Epithelial cell of proximal tubule (primary cell): ENCODE measurements at places on chromosomes 16 and 17. TPM values are rescaled to one million over a fixed set of nuclear protein-coding genes. Genes with fewer than 3 reads are reported as not detected.

- DNase-seq, result no peak
Measured at GRCh38 chr17:80482555-80483308, 6.3 kb upstream of the NPTX1 start.

- DNase-seq, result no peak
Measured at GRCh38 chr16:5020551-5020950, 13.2 kb downstream of the NAGPA start.

DNA sequence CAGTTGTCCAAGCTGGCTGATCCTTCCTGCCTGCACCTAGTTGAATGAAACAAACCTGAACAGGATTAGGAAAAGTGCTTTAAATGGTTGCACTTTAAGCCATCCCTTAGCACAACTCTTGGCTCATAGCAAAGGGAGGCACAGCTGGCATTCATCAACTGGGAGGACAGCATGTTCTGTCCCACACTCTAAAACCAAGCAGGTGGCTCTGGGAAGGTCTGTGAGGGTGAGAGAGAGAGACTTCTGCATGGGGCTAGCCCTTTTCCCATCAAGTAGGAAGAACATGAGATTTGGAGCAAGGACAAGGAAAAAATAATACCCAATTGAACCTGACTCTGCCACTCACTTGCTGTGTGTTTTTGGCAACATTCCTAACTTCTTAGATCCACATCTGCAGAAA, 140.9 kb upstream of the CCL2 start:
- DNase-seq, result no peak

DNA sequence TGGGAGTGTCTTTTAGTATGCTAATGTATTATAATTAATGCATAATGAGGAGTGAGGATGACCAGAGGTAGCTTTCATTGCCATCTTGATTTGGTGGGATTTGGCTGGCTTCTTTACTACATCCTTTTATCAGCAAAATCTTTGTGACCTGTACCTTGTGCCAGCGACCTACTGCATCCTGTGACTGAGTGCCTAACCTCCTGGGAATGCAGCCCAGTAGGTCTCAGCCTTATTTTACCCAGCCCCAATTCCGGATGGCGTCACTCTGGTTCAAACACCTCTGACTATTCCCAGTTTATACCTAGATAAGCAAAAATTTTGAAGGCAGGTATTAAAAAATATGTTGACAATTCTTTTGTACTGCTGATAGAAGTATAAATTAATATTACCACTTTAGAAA, 10.5 kb upstream of the BLMH start:
- DNase-seq, result no peak

GRCh38 chr16:50172195-50172922, 19.3 kb downstream of the TENT4B start:
- no peak for DNase-seq

DNA sequence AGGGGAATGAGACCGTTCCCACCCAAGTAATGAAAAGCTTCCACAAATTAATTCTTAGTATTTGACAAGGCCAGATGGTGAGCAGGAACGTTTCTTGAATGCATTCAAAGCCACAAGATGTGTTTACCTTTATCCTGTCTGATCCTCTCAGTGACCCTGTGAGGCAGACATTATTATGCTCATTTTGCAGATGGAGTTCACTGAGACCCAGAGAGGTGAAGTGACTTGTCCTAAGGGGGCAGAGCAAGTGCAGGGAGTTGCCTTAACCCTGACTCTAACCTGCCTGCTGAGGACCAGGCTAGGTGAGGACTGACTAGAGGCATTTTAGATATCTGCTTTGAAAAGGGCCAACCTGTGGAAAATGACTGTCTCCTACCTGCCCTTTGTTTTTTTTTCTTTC, 156.7 kb downstream of the HAPSTR1 start:
- DNase-seq, result no peak

Gene SLC25A19
- total RNA-seq, result 10.5 and 25.7 TPM in 2 replicates

DNA sequence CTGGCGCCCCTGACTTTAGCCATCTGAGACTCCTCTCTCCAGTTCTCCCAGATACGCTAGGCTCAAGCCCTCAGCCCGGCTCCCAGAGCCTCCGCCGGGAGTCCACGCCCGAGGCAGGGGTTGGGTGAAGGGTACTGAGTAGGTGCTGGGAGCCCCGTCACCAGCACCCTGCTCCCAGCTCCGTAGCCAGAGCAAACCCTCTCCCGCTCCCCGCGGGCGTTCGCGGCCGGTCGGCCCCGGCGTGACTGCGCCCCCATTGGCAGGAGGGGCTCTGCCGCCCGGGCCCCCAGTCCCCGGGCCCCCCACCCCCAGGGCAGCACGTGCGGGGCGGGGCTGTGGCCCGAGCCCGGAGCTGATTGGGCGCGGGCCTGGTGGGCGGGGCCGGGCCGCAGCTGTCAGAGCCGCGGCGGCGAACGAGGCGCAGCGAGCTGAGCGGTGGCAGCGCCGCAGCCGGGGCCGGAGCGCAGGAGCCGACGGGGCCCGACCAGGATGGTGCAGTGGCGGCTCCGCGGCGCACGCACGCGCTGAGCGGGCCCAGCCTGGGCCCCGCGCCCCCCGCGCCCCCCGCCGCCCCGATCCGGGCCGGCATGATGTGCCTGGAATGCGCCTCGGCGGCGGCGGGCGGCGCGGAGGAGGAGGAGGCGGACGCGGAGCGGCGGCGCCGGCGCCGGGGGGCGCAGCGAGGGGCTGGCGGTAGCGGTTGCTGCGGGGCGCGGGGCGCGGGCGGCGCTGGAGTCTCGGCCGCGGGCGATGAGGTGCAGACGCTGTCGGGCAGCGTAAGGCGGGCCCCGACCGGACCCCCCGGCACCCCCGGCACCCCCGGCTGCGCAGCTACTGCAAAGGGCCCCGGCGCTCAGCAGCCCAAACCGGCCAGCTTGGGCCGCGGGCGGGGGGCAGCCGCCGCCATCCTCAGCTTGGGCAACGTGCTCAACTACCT, at the start of gene SPNS2:
Gene SPNS2, plus strand, starts transcription at position 421 of the 937 bp plus-strand sequence. Its CDS starts 167 bp downstream, at position 588.
- DNase-seq, result no peak

GRCh38 chr16:87278191-87279093, 38.8 kb downstream of the C16orf95 start:
- DNase-seq, result no peak

DNA sequence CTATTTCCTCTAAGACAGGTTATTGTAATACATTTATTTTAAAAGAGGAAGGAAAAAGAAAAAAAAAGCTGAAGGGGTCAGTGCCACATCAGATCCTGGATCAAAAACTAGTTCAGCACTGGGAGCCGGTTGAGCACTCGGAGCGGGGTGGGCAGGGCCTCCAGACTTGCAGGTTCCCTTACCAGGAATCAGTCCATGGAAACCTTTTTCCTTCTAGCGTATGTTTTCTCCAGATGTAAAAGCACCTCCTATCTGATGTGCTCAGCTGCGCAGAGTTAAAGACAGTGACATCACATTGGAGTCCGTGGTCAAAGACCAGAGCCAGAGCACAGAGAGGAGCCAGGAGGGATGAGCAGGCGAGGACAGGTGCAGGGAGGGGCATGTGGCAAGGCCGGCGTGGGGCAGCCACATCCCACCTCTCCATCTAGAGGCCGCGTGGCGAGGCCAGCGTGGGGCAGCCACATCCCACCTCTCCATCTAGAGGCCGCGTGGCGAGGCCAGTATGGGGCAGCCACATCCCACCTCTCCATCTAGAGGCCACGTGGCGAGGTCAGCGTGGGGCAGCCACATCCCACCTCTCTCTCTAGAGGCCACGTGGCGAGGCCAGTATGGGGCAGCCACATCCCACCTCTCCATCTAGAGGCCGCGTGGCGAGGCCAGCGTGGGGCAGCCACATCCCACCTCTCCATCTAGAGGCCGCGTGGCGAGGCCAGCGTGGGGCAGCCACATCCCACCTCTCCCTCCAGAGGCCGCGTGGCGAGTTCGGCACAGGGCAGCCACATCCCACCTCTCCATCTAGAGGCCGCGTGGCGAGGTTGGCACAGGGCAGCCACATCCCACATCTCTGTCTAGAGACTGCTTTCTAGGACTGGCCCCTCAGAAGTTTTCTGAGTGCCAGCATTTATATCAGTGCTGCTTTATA, 166.8 kb upstream of the CHMP6 start:
- no peak for DNase-seq

DNA sequence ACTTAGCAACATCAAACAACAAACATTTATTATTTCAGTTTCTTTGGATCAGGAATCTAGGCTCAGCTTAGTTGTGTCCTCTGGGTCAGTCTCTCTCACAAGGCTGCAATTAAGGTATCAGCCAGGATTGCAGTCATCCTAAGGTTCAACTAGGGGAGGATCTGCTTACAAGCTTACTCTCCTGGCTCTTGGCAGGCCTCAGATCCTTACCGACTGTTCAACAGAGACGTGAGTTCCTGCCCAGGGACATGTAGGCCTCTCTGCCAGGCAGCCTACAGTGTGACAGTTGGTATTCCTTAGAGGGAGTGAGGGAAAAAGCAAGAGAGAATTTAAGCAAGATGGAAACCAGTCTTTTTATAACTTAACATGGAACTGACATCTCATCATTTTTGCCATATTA, 294.0 kb downstream of the ZFHX3 start:
- DNase-seq, result no peak

Gene GSG1L
- not detected in 2 replicates for total RNA-seq

- DNase-seq, result no peak
Measured at GRCh38 chr17:49456183-49456965, 38.7 kb upstream of the NGFR start.

DNA sequence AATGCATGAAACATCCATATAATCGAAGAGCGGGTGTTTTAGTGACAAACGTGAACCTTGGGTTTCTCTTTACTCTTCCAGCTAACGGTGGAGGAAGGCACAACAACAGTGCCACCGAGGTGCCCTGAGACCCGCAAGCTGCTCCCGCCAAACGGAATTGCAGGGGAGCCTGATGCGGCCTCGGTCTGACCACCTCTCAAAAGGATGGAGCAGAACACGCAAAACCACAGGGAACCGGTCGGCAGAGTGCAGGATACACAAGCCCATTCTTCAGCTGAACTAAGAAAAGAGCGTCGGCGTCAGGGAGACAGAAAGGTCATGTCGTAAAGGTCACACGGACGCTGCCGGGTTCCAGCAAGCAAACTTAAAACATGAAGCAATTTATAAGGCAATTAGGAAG, 109.5 kb upstream of the ZNF750 start:
- no peak for DNase-seq

Gene GSDMA
- 0.23 TPM in 1 of 2 replicates, not detected in the other for total RNA-seq

DNA sequence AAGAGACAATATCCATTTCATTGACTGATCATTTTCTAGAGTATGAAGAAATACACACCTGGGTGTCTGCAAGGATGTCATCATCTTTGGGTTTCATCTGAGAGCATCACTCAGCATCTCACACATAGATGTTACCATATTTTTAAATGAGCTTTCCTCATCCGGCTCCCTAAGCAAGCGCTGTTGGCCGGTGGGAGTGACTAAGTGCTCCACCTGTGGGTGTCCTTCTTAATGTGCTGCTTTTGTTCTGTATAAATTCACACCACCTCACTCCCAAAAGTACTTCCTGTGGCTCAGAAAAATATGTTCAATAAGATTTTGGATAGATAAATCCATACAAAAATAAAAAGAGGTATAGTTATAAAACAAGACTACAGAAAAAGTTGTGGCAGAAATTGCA, 7.4 kb downstream of the SSTR2 start:
- DNase-seq, result no peak

- no peak for DNase-seq
Measured at GRCh38 chr17:80631142-80632045, 86.8 kb downstream of the RPTOR start.

DNA sequence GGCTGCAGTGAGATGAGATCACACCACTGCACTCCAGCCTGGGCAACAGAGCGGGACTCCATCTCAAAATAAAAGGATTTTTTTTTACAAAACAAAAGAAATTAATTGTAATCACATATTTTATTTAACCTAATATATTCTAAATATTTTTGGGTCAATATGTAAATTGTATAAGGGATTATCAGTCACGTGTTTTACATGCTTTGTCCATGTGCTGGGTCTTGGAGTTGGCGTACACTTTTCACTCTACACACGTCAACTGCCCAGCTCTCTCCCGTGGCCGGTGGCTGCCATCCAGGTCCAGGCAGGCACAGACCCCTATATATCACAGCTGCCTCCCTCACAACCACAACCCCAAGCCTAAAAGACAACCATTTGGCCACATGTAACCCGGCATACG, 68.1 kb downstream of the RBFOX3 start:
- DNase-seq, result no peak

- DNase-seq, result no peak
Measured at GRCh38 chr17:58234512-58234911, 3.9 kb upstream of the LPO start.
